ENCODE measurements at places on chromosomes 2 and 18.

DNA sequence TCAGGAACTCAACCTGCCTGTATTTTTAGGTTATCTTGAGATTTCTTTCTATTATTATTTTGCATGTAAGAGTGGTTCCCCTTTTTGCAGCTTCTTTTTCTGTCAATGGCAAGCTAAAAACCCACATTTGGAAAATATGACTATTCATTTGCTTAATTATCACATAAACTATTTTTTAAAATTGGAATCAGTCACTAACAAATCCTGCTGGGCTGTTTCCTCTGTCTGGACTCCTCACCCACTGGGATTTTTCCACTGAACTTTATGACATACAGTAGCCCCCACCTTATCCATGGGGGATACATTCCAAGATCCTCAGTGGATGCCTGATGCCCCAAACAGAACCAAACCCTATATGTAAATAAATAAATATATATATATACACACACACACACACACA lies 447.3 kb downstream of the DLGAP1 start:
- DNase-seq: no peak

- DNase-seq: no peak
Observed at GRCh38 chr2:17799301-17800120, 16.7 kb upstream of the MSGN1 start.

DNA sequence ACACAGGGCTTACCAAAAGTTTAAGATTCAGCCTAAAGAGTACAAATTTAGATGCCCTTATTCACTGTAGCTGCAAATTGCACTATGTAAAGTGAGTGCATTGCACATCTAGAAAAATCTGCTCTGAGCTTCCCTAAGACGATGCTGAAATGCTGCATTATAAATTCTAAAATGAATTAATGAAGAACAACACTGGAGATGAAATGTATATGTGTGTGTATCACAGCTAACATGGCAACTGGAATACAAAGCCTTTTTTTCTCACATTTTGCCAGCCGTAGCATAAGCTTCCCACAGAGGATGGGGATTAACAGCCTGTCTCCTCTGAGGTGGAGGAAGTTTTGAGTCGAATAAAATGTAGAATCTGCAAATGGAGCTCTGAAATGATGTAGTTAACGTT lies 338.3 kb upstream of the ZEB2 start:
- DNase-seq: no peak

- no peak for DNase-seq
Observed at GRCh38 chr2:238571661-238572372, 145.1 kb downstream of the ASB1 start.

GRCh38 chr2:169042856-169043255 lies 11.7 kb upstream of the ABCB11 start:
- no peak for DNase-seq

DNA sequence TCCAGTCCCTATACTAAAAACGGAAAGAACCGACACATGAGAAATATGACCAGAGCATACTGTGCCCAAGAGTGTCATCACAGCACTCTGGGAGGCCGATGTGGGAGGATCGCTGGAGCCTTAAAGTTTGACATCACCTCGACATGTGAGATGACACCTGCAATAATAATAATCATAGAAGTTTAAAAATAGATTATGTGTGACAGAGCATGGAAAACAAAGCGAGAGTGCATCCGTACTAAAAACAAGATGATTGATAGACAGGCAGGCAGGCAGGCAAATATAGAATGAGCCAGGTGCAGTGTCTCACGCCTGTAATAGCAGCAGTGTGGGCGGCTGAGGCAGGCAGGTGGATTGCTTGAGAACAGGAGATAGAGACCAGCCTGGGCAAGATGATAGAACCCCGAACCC lies 114.8 kb upstream of the ANKRD30BL start:
- no peak for DNase-seq

DNA sequence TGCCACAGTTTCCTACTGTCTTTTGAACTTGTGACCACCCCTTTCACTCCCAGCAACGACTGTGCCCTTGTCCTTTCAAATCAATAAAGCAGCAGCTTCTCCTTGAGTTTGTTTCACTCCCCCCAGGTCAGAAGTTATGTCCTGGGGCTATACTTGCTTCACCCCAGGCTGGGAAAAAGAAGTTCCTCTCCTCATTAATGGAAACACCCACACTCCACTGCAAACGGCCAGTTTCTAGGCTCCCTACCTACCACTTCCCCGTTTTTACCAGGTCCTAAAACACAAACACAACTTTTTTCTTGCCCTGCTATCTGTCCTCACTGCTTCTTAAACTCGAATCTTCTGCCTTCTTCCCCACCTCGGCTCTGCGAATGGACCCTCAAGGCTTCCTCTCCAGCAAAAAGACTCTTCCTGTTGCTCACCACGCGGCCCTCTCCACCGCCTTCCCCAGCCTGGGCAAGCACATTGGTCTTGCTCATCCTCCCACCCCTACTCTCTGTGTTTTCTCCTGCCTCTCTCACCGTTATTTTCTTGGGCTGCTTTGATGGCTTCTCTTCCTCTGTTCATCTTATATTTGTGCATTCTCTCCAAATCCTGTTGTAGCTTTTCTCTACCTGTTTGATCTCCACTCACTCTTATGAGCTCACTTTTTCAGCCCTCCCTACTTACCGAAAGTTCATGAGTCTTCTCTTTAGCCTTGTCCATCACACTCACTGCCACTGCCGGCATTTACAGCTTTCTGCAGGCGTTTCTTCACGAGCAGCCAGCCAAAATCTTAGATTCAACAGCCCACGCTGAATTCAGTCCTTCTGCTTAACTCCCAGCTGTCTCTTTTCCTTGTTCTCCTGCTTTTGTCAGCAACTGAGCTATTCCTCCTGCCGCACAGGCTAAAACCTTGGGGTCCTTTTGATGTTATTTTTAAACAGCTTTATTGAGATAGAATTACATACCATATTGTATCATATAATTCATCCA lies 7.0 kb upstream of the SP5 start:
- no peak for DNase-seq

DNA sequence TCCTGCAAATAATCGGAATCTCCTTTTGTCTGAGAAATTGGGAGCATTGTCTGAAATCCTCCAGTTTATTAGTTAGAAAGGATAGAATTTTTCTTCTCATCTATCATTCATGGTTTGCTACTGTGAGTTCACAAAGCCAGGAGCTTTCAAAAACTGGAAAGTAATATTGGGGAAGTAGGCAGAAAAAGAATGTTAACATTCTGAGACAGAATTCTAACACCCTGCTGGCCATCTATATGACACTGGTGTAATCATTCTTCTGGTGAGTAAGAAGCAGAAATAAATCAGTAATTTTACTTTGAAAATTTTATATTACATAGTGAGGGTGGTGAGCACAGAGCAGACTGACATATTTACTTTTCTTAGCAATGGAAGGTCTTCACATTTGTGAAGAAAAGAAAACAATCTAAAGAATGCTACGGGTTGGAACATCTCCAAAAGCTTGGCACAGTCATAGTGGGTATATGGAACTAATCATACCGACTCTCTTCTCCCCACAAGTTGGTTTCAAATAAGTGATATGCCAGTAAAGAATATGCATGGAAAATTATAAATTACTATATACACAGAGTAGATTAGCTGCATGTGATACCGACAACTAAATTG lies 344.9 kb downstream of the LPIN1 start:
- DNase-seq: no peak

DNA sequence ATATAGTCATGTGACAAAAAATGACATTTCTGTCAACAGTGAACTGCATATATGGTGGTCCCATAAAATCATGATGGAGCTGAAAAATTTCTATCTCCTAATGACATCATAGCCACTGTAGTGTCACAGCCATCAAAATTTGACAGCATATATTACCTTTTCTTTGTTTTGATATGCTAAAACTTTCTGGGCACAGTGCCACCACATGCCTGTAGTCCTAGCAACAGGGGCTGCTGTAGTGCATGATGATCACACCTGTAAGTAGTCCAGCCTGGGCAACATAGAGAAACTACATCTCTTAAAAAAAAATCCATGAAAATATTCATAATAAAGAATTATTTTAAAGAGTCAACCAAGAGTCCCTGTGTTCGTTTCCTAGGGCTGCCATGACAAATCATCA lies 155.5 kb upstream of the SERTAD2 start:
- DNase-seq: no peak

DNA sequence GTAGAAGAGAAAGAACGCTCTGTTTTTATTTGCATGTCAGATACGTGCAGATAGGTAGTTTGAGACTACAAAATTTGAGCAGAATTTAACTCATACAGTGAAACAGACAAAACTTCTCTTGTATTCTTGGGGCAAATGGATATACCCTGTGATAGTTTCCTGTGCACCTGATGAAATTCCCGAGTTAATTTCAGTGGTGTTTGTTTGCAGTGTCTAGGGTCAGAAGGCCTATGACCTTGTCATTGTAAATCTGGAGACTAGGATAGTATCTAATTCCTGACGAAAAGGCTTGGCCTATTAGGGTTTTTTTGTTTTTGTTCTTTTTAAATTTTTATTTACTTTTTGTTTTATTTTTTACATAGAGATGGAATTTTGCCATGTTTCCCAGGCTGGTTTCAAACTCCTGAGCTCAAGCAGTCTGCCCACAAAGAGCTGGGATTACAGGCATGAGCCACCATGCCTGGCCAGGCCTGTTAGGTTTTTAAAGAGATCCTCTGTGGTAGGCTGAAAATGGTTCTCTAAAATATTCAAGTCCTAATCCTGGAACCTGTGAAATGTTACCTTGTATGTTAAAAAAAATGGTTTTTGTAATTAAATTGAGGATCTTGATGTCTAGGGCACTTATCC lies 17.6 kb downstream of the LCLAT1 start:
- no peak for DNase-seq

- no peak for DNase-seq
Observed at GRCh38 chr2:138003411-138003810, 39.1 kb downstream of the HNMT start.

- peak; percentile 47 for DNase-seq
Observed at GRCh38 chr2:72745679-72746368, 80.0 kb downstream of the EXOC6B start.

GRCh38 chr2:178241844-178242551 lies 47.7 kb downstream of the OSBPL6 start:
- DNase-seq: no peak

- no peak for DNase-seq
Observed at GRCh38 chr2:144030791-144031190, 489.1 kb downstream of the ZEB2 start.

GRCh38 chr2:66568650-66569300 lies 133.8 kb downstream of the MEIS1 start:
- no peak for DNase-seq

DNA sequence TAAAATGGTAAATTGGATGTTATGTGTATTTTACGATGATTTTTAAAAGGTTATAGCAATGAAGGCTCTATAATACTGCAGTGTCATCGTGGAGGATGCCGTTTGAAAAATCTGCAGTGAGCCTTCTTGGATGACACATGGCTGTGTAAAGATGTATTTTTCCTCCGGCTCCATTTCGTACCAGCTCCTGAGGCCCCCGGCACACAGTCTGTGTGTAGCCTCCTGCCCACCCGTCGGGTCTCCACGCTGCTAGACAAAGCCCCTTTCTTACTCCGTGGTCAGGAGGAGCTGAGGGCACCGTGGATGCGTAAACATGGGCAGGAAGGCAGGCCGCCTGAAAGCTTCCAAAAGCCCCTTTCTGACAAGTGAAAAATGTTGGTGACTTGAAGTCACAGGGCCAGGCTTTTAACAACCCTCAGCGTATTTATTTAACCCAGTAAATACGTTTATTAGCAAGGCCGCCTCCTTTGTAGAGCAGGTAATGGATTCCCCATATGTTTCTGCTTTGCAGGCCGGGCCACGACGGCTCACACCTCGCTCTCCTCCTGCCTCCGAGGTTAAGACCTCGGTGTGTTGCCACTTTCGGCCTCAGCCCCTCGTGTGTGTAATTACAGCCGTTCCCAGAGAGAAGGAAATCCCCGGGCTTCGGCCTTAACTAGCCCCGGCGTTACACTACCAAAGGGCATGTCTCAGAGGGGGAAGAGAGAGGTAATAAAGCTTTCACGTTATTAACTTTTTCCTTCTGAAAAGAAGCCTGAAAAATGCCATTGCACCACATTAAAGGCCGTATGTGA lies 72.8 kb downstream of the DDX1 start:
- DNase-seq: no peak

DNA sequence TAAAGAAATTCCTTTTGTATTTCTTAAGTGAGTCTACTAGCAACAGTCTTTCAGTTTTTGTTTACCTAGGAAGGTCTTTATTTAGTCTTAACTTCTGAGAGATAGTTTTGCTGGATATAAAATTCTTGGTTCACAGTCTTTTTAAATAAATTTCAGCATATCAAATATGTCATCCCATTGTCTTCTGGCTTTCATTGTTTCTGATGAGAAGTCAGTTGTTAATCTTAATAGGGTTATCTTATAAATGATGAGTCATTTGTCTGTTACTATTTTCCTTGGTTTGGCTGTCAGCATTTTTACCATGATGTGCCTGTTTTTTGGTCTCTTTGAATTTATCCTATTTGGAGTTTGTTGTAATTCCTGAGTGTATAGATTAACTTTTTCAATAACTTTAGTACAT lies 129.3 kb downstream of the FAM210A start:
- no peak for DNase-seq

DNA sequence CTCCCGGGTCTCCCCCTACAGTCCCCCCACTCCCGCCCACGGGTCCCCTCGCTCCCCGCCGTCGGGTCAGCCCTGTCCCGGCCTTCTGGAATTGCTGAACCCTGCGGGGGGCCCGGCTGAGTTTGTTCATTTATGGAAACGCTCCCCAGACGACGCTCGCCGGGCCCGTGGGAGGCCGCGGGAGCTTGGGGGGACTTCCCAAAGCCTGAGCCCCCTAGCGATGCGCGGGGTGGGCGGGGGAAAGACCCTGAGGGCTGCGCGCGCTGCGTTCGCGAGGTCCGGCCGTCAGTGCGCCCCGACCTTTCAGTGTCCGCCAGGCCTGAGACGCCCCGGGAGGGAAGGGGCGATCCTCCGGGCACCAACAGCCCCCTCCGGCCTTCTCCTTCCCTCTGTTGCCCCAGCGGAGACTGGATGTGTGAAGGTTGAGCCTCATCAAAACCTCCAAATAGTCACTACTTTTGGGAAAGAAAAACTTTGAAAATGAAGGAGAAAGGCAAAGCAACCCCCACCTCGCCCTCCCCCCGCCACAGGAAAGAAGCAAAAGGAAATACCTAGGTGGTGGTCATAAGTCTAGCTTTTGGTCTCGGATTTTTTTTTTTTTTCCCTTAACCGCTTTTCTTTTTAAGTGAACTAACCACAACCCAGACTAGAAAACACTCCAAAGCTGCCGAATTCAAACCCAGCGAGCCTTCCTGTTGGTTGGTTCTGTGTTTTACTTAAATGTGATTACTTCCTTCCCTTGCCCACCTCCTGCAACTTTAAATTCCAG lies 509 bp upstream of the CYS1 start:
- DNase-seq: peak; percentile 52

- DNase-seq: no peak
Observed at GRCh38 chr2:170917957-170918356, 11.1 kb upstream of the GORASP2 start.

- DNase-seq: no peak
Observed at GRCh38 chr2:157839822-157840221, 36.3 kb downstream of the ACVR1 start.

GRCh38 chr2:151198645-151199044 lies 63.0 kb downstream of the RBM43 start:
- DNase-seq: no peak

DNA sequence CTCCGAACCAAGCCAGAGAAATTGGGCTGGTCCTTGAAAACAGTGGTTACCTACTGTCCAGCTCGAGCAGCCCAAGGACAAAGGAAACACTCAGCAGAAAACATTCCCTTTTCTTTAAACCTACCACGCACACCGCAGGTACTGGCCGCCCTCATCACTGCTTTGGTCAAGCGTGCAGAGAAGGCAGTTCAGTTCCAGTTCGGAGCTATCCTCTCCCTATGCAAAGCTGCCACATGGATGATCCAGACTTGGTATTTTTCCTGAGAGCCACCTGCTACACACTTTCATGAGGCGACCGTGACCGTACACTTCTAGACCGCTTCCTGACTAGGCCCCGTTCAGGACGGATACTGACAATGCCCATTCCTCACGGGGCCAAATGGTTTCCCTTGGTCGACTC lies 4.3 kb upstream of the POLR2D start:
- no peak for DNase-seq

Data from CD4-positive, alpha-beta T cell treated with Interleukin-17A for 1 hour (primary cell).